Activated CD8-positive, alpha-beta memory T cell treated with anti-CD3 and anti-CD28 coated beads for 24 hours (primary cell): ENCODE measurements at places on chromosomes 7 and 10.

DNA sequence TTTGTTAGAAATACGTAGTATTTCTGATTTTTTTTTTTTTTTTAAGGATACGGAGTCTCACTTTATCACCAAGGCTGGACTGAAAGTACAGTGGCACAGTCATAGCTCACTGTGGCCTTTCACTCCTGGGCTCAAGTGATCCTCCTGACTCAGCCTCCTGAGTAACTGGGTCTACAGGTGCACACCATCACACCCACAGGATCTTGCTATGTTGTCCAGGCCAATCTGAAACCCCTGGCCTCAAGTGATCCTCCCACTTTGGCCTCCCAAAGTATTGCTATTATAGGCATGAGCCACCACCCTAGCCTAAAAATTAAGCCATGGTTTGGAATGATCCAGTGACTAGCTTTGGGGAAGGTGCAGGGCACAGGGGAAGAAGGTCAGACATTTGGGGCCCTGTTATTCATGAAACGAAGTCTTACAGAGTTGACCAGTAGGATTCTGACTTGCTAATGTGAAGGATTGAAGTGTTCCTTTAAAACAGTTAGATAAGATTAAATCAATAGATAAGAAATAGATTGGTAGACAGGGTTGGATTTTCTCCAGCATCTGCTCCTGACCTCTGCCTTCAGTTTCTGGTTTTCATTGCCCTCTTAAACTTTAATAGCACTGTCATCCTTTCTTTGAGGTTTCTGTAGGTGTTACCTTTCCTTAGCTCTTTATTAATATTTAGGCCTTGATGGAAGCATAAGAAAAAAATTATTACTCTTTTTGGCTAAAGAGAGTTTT, 121.6 kb downstream of the LRRC4 start:
- DNase-seq = no peak

DNA sequence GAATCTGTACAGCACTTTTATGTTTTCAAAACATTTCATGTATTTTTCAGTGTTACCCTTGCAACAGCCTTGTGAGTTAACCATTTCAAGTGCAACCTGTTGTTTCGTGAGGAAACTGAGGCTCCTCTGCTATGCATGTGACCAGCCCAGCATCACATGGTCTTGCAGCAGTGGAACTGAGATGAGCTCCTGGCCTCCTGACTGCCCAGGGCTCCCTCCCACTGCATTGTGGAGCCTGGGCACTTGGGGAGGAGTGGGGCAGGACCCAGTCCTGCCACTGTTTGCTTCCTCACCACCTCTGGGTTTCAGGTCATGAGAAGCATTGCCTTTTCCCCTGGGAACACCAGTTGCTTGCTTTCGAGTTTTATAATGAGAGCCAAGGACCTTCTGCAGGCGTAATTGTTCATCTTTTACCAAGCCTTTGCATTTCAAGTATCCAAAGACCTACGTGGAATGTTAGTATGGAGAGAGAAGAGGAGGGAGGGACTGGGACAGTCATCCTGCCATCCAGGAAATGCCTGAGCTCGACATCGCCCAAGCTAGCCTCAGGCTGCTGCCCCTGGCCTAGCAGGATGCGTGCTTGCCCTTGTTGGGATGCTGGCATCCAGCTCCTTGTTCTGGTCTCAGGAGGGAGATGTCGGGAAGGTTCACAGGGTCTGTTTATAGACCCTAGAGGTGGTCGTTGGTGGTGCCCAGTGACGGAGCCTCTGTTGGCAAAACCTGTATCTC, 32.3 kb upstream of the BHLHA15 start:
- no peak for DNase-seq

- DNase-seq = peak; percentile 67
These were observed 6.9 kb upstream of the CREB3L2 start for GRCh38 chr7:138008588-138009349.

DNA sequence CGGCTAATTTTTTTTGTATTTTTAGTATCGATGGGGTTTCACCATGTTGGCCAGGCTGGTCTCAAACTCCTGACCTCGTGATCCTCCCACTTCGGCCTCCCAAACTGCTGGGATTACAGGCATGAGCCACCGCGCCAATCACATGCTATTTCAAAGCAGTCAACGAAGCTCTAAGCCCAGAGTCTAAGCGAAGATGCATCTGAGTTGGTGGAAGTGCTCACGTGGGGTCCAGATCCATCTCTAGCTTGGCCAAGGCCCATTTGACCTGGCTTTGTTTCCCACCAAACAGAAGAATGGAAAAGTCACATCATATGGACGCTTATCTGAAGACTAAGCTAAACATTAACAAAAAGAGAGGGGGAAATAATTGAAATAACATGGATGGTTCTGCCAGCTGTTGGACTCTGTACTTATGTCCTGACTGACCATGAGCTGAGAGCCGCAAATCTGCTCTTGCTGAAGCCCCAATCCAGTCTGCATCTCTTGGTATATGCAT, 3.8 kb upstream of the GTF2I start:
- no peak for DNase-seq

DNA sequence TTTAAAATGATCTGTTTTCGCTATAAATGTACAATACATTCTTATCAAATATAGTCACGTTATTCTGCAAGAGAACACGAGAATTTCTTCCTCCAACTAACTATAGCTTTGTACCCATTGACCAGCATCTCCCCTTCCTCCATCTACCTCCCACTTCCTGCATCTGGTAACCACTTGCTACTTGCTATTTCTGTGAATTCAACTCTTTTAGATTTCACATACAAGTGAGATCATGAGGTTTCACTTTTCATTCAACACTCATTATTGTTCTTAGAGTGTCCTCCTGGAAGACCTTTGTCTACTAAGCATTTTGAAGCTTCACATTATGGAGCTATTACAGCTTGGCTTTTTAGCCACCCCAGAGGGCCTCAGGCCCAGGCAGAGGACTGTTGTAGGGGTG, 741.3 kb upstream of the FZD8 start:
- no peak for DNase-seq

- no peak for DNase-seq
These were observed 85.4 kb downstream of the CCNY start for GRCh38 chr10:35421553-35422178.

- DNase-seq = no peak
These were observed 123.3 kb downstream of the WDFY4 start for GRCh38 chr10:48807791-48808470.
